Stimulated activated CD8-positive, alpha-beta memory T cell treated with anti-CD3 and anti-CD28 coated beads, Interleukin-7, amount 100 ng/mL, for 24 hours (primary cell): ENCODE measurements at places on chromosomes 2 and 18.

DNA sequence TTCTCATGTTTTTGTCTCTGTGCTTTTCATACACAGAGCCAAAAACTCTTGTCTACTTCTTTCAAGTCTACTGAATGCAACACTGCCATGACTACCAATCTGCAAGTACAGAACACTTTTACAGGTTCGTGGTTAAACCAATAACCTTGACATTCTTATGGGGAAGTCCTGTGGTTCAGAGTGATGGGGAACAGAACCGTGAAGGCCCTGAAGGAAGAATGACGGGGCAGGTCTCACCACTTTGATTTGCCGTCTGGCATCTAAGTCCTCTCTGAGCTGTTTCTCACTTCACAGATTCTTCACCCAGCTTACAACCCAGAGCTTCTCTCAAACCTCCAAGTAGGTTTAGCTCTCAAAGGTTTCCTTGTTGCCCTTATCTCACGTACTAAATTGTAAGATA is 117.5 kb upstream of the SNTG2 start:
- DNase-seq = no peak

GRCh38 chr18:45361125-45361851 is 254.0 kb upstream of the SLC14A2 start:
- no peak for DNase-seq

DNA sequence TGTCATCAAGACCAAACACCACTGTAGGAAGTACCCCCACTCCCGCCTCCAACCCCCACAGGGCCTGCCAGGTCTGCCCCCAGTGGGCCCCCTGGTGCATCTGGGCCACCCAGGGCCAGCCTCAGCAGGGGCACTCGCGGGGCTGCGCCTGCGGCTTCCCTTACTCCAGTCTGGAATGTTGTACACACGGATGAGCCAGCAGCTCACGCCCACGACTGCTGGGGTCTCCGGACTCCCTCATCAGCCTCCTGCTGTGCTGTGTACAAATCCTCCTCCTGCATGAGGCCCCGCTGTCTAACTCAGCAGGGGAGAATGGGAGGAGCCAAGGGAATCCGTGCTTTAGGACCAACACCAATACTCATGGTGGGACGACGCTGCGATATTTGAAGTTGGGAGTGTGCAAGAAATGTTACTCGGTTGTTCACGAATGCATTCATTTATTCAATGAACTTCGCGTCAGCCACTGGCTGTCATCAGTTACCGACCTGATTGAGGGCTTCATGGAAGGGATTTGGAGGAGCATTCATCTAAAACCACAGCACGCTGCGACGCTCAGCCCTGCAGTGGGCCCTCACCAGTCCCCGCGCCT is 654 bp upstream of the ASB1 start:
- DNase-seq = no peak

- DNase-seq = no peak
These were observed 512.5 kb upstream of the CNTNAP5 start for GRCh38 chr2:123512547-123512946.

GRCh38 chr2:173874003-173874893 is 90.9 kb downstream of the SP3 start:
- no peak for DNase-seq

- DNase-seq = no peak
These were observed 443.9 kb upstream of the MYT1L start for GRCh38 chr2:2775018-2775417.

DNA sequence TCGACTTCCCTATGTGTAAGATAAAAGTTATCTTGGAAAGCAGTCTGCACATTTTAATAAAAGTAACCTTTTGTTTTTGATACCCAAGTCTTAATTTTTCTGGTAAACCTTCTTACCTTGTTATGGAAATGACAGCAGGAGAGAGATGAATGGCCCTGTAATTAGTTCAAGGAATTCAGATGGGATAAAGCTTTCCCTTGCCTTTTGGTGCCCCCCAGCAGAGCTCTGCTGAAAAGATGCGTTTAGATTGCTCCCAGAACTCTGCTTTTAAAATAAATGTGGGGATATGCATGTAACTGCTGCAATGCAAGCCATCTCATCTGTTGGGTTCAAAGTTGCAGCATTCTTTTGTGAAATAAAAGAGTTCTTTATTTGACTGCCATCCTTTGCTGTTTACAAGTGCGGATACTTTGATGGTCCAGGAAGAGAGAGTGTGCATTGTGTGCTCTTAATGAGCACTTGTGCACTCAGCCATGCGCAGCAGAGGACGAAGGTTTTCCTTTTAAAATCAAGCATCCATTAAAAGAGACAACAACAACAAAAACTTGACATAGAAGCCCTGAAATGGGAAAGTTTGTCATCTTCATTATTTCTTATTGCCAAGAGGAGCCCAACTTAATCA is 176.7 kb upstream of the ST6GAL2 start:
- no peak for DNase-seq

DNA sequence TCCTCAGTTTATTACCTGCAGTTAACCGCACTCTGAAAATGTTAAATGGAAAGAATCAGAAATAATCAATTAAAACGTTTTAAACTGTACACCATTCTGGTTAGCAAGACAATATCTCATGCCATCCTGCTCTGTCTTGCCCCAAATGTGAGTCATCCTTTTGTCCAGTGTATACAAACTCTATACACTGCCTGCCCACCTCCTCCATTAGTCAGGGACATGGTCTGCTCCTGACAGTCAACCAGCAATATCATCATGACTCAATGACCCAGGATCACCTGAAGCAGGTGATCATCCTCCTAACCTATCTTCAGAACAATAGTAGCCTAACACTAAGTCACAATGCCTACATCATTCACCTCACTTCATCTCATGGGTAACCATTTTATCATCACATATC is 214.7 kb downstream of the KCNH7 start:
- no peak for DNase-seq

- peak; percentile 14 for DNase-seq
These were observed 29.4 kb upstream of the NOTO start for GRCh38 chr2:73172963-73173362.

DNA sequence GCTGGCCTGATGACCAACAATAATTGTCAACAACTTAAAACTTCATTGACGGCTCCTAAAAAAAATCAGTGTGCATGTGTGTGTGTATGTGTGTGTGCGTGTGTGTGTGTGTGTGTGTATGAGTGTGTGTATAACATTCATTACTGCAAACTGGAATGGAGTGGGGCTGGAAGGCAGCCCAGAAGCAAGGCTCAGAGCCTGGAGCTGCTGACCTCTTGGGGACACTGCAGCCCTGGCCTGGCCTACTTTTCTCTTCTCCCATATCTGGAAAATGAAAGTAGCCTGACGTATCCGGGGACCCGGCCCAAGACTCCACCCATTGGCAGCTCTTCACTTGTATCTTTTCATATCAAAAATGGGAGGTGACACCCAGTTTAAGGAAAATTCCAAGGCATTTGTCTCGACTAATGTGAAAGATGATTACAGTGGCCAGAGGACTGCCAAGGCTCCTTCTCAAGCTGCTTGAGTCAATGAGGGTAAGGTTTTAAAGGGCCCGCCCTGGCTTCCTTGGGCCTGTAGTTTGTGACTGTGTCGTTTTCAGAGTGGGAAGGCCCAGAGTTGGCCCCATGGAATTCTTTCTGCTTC is 72.4 kb upstream of the IL1R1 start:
- no peak for DNase-seq

DNA sequence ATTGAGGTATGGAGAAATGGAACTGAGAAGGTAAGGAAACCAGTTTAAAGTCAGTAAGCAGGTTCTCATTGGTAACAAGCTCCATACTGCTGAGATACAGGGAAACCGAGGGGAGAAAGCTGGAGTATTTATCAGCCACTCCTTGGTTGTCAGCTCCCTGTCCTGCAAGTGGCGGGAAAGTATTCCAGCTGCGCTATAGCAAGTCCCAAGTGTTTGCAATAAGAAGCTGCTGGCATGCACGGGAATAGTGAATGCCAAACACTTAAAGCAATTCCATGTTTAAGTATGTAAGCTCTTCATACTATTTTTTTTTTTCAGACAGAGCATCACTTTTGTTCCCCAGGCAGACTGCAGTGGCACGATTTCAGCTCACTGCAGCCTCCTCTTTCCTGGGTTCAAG is 1601.1 kb downstream of the SUCLG1 start:
- no peak for DNase-seq

GRCh38 chr2:177501186-177501585 is 108.6 kb downstream of the AGPS start:
- no peak for DNase-seq

GRCh38 chr2:14903709-14904374 is 271.3 kb downstream of the LRATD1 start:
- DNase-seq = peak; percentile 25

GRCh38 chr2:174614261-174614660 is 16.7 kb upstream of the WIPF1 start:
- no peak for DNase-seq

- DNase-seq = no peak
These were observed 206.2 kb downstream of the NCKAP5 start for GRCh38 chr2:133362061-133362476.

- DNase-seq = no peak
These were observed 403.3 kb downstream of the TXNL1 start for GRCh38 chr18:56235071-56235470.

DNA sequence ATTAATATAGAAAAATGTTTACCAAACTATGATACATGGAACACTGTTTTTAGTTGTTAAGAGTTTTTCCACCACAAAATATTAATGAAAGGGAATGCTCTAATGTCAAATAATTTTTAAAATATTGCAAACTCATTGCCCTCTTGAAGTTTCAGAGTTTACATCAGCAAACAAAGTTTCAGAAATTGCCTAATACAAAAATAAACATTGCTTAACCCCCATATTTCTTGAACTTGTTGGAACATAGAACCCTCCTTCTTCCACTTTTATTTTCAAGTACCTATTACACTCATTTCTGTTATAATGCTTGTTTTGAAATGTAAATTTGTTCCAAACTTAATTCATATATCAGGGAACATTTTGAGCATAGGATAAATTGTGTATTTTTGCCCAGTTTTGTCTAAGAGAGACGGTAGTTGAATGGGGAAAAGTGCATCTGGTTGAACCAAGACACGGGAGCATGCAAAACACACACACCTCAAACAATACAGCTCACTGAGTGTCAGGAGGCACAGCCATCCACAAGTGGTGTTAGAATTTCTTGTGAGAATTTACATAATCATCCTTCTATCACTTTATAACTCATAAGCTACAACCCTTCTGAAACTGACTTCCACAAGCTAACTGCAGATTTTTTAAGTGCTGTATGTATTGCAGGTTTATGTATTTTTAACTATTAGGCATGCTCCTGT is 5.3 kb upstream of the MC4R start:
- no peak for DNase-seq

GRCh38 chr2:59585655-59586054 is 967.8 kb downstream of the BCL11A start:
- no peak for DNase-seq

- no peak for DNase-seq
These were observed 487.6 kb downstream of the TMEM182 start for GRCh38 chr2:103249462-103249861.

- DNase-seq = no peak
These were observed 479.3 kb downstream of the IRS1 start for GRCh38 chr2:226320076-226320948.

DNA sequence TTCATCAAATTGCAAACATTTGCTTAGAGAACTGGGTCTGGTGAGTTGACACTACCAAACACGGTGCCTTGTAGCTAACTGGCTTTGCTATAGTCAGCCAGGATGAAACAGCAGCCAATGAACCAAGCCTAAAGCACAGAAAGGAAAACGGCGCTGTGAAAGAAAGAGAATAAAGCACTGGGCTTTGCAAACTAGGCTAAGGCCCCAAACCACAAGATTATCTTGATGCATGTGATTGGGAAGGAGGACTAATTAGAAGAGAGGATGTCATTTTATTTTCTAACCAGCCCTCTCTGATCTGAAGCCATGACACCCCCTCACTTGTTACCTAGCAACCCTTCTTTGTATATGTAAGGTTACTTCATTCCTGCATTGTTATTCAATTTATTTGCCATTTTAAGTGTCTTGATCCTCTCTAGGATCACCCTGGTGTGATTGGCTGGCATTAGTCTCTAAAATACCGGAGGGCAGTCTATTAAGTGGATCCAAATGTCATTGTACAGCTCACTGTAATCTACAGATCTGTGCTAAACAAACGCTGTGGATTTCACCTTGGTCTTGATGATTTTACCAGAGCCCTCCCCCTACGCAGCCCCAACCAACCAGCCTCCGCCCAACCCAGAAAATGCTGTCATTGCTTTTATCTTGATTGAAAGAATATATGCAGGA is 395.4 kb upstream of the ACVR2A start:
- no peak for DNase-seq

- DNase-seq = no peak
These were observed 77.1 kb downstream of the SPATS2L start for GRCh38 chr2:200383380-200384110.

- DNase-seq = no peak
These were observed 9.3 kb upstream of the GPR35 start for GRCh38 chr2:240615820-240616547.

DNA sequence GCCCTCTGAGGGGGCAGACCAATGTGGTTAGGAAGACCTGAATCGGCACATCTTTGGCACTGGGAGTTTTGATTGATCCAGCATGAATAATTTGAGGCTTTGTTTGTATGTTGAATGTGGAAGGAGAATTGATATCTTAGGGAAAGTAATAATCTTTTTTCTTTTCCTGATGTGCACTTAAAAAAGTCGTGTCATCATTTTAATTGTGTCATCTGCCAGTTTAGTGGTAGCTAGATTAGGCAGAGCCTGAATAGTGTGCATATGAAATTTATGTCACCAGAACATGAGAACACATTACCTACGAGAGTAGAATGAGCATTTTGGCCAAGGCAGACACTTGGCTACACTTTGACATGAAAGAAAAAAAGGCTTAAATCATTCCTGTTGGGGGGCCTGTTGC is 79.5 kb downstream of the KIF5C start:
- no peak for DNase-seq

- no peak for DNase-seq
These were observed 10.6 kb upstream of the ZNF516 start for GRCh38 chr18:76505614-76506013.

- no peak for DNase-seq
These were observed 61.3 kb upstream of the RNU4ATAC start for GRCh38 chr2:121469356-121469755.

- DNase-seq = no peak
These were observed 289.0 kb upstream of the TFPI start for GRCh38 chr2:187842978-187843847.

DNA sequence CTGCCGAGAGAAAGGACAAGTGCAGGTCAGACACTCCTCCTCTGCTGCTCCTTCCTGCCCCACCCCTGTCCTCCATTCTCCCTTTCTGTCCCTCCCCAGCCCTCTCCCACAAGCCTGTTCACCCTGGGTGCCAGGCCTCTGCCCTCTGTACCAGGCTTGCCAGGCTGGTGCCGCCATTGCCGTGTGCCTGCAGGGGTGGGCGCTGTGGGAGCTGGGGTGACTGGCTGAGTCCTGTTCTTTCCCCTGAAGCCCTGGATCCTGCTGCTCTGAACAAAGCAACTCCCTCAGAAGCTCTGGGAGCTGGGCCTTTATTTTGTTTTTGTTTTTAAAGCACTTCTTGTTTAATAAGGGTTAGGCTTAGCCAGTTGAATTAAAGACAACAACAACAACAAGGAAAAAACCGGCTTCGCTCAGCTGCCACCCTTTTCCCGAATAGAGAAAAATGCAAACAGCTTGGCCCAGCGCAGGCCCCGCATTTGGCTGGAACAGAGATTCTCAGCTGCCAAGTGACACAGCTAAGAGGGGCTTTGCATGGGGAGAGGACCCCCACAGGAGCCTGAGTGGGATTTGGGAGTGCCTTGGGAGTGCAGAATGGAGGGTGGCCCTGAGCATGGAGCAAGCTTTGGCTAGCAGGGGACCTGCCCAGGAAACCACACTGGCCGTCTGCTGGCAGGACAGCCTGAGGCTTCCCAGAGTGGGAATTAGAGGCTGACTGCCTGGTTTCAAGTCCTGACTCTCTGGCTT is 9.1 kb downstream of the PCARE start:
- DNase-seq = no peak

- DNase-seq = no peak
These were observed 356.2 kb upstream of the SMIM21 start for GRCh38 chr18:75783566-75784281.
